ENCODE measurements at places on chromosomes 3 and 15.

- DNase-seq: no peak
Measured at GRCh38 chr15:82543160-82543559, 2.9 kb upstream of the RPS17 start.

- DNase-seq: no peak
Measured at GRCh38 chr3:79491029-79491641, 276.7 kb downstream of the ROBO1 start.

- DNase-seq: no peak
Measured at GRCh38 chr3:28982906-28983305, 298.0 kb upstream of the RBMS3 start.

- DNase-seq: no peak
Measured at GRCh38 chr3:153244961-153245360, 82.9 kb downstream of the RAP2B start.

DNA sequence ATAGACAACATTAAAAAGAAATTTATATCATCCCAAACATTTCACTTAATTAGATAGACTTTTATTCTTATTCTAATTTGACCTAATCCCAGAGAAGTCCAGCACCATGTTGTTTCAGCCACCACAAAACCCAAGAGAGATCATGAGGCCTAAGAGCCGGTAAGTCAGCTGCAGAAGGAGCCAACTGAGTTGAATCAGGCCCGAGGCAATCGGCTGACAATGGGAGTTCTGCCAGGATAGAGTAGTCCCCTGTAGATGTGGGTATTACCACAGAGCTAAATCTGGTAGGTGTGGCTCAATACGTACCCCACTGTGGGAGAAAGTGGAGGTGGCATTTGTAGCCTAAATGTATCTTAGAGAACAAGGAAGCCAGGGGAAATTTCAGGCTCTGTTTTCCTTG is 49.7 kb upstream of the UMPS start:
- no peak for DNase-seq

GRCh38 chr15:57591237-57591821 is 375 bp upstream of the MYZAP start:
- DNase-seq: no peak

DNA sequence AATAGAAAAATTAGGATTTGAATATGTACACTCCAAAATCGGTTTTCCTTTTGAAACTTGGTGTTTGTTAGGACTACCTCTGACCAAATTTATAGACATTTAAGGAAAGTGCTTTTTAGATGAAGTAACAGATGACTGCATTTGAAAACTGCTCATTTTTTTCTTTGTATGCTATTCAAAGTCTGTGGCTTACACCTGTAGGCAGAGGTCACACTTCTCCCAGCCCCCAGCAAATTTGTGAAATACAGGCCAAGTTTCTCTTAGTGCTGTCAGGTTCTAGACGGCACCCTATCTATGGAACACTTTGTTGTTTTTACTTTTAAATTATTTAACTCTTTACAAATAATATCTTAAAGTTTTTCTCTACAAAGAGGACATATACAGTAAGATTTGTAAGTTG is 100.8 kb upstream of the C15orf61 start:
- DNase-seq: no peak

- DNase-seq: no peak
Measured at GRCh38 chr15:66641485-66642315, 60.3 kb upstream of the SMAD6 start.

- DNase-seq: no peak
Measured at GRCh38 chr15:60358935-60359682, 38.7 kb downstream of the ANXA2 start.

GRCh38 chr3:36697229-36698001 is 66.9 kb downstream of the DCLK3 start:
- no peak for DNase-seq

DNA sequence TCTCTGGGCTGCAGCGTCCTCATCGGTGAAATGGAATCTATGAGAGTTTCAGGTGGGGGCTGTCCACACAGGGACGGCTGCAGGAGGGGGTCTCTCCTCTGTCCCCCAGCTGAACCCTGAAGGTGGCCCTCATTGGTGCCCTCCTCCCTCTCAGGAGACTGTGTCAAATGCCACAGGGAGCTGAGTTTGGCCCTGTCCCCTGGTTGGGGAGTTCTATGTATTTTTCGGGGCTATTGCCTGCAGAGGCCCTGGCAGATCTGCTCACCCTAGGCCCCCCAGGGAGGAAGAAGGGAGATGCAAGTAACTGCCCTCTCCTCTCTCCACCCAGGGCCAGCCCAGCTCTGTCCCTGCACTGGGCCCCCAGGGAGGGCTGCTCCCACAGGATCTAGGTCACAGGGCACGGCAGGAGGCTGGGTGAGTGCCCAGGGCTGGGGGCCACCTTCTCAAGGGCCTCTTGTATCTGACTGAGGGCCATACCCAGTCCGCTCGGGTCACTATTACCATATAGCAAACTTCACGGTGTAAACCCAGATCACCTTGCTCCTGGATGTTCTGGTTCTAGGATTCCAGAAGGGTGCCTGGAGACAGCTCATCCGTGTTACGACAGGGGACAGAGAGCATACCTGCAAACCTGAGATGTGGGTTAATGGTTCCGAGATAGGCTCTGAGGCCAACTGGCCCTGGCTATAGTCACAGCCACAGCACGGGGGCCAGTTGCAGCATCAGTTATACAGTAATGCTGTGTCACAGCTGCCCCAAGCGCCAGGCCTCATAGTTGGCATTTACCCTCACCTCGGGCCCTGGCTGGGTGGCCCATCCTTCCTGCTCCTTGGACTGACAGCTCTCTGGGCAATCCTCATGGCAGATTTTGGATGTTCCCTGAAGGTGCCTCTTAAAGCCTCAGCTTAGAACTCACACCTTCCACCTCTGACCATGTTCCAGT is 102.4 kb upstream of the PRR23E start:
- no peak for DNase-seq

GRCh38 chr3:189099031-189099471 is 72.7 kb upstream of the TPRG1 start:
- no peak for DNase-seq

DNA sequence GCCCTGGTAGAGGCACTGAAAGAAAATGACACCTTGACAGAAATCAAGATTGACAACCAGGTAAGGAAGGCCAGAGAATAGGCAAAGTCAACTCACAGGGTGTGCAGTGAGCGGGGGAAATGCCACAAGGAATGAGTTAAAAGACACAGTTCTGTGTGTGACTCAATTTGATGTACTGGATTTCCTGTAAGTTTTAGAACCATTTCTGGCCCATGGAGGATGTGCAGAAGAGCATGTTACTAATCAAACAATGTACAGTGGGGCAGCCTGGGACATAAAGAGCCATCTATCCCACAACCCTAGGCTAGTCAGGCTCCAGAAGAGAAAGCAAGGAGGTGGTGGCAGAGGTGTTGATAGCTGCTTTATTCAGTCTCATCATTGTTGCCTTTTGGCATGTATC is 31.2 kb upstream of the TMOD3 start:
- no peak for DNase-seq

DNA sequence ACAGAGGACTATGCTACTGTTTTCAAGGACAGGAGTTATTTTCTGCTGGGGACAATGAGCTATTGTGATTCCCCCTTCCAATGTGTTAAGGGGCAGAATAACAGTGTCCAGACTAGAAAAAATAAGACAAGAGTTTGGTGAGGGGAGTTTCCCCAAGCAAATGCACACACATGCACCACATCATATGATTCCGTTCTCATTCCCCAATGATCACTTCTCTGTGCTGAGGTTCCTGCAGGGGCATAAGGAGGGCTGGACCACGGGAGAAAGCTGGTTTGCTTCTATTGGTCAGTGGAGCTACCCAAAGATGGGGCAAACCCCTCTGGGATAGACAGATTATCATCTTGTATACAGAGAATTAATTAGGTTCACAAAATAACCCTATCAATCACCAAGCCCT is 80.6 kb downstream of the RBPMS2 start:
- DNase-seq: no peak

DNA sequence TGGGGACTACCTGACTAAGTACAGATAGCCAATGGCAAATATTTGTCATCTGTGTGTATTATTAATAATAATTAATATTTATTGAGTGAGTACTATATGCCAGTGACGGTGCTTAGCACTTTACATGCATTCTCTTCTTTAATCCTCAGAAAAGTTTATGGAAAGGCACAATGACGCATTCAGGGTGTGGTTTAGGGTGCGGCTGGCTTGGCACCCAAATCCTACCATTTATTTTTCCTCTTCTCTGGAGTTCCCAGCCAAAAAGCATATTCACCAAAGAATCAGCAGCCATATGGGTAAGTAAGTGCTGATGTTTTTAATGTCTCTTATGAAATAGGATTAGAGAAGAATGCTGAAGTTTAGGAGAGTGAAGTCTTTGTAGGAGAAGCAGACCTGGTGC is 140.4 kb upstream of the TP63 start:
- DNase-seq: no peak

DNA sequence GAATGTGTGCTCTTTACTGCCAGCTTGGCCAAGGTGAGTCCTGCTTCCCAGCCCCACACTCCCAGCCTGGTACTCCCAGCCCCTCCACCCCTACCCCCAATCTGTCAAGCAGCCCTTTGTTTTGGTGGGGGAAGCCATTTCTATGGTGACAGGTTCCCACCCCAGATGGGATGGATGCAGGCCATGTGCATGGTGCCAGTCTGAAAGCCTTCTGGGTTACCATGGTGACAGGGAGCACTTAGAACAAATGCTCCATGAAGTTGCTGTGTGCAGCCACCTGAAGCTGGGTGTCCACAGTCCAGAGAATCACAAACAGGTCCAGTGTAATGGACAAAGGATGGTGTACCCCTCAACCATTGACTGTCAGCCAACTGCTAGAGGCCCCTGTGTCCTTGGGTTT is 19.1 kb upstream of the VILL start:
- DNase-seq: no peak

- no peak for DNase-seq
Measured at GRCh38 chr3:2822611-2823010, 287.6 kb downstream of the IL5RA start.

- no peak for DNase-seq
Measured at GRCh38 chr15:101445562-101446517, 43.7 kb downstream of the PCSK6 start.

- no peak for DNase-seq
Measured at GRCh38 chr3:45779746-45780735, 16.3 kb downstream of the SLC6A20 start.

- no peak for DNase-seq
Measured at GRCh38 chr15:91535856-91536500, 317.5 kb upstream of the SLCO3A1 start.

GRCh38 chr3:28089527-28089897 is 151.9 kb upstream of the CMC1 start:
- DNase-seq: no peak

DNA sequence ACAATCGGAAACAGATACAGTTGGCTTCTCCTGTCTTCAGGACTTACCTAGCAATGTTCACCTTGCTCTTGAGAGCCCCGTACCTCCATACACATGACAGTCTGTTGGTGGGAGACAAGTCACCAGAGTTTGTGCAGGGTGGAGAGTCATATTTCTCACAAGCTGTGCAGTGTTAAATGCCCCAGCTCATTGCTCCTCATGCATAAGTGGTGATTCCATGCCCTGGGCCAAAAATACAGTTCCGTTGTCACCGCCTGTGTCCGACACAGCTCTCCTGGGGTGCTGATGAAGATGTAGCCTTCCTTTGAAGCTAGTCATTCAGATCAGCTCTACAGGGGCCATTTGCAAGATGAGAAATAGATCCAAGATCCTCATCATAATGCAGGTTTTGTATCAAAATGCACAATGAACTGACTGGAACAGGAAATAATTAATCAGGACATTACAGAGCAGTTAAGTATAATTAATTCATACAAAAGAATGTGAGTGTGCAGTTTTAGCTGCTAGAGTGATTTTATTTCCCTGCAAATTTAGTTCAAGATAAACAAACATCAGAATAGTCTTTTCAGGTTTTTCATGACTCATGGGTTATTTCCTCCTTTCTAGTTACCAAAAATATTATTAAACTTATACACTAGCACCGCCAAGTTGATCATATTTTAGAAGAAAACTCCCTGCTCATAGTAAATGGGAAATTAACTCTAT is 66.5 kb downstream of the CD47 start:
- no peak for DNase-seq

- no peak for DNase-seq
Measured at GRCh38 chr3:5565026-5565425, 377.5 kb downstream of the EDEM1 start.

GRCh38 chr3:188529228-188529627 is 375.3 kb downstream of the LPP start:
- DNase-seq: no peak

DNA sequence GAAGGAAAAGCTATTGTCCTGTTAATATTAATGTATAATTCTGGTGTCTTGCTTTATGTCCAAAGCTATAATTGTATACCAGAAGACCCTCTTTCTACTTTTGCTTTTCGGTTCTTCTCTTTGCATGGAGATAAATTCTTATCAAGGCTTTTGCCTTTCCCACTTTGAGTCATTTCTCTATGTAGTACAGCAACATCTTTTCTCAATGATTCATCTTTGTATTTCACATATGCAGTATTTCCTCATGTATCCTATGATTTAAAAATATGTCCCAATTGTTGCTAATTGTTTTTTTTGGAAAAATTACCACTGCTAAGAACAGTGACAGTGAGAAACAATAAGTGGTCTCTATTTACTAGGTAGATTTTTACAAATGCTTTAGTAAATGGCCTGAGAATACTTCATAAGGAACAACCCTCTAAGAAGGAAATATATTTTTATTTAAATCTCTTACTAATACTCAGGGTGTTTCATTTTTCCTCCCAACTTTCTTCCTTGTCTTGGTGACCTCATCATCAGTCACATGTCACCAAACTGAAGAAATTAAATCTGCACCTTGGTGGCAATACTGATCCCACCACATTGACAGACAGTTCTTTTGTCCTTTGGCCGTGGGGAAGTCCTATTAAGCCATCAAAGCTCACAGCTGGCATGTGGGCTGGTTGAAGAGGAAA is 290.6 kb downstream of the SATB1 start:
- DNase-seq: no peak

DNA sequence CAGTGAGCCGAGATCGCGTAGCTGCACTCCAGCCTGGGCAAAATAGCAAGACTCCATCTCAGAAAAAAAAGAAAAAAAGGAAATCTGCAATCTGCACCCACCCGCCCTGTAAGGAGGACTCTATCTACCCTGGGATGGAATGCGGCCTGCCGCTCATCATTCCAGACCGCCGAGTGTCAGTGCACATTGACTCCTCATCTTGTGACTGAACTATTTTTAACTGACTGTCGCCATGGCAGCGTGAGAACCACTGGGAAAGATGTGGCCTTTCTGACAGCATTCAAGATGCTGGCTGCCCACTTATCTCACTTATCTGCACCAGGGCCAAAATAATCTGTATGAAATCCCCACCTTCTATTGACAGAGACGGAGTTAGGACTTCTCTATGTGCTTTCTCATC is 38.8 kb upstream of the ANKRD34C start:
- no peak for DNase-seq
